ENCODE measurements at places on chromosomes 6 and 20.

- DNase-seq, result no peak
Measured at GRCh38 chr20:44024820-44025580, 110.3 kb downstream of the TOX2 start.

DNA sequence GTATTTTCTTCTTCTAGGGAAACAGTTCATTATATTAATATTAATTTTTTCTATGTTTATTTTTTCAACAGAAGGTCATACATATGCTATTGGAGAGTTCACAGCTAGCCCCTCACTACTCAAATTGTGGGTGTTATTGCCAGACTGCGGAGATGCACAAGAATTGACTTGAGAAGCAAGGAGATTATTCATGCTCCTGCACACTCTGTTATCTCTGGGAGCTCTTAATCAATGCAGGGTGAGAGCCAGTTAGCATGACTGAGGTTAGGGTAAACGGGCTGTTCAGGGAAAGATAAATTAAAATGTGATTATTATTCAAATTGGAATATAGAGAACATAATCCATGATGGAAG lies 48.9 kb upstream of the DEFB112 start:
- no peak for DNase-seq

- DNase-seq, result no peak
Measured at GRCh38 chr6:37115236-37115895, 54.6 kb upstream of the PIM1 start.

- DNase-seq, result peak; percentile 12
Measured at GRCh38 chr6:143232849-143233248, 172.2 kb downstream of the AIG1 start.

DNA sequence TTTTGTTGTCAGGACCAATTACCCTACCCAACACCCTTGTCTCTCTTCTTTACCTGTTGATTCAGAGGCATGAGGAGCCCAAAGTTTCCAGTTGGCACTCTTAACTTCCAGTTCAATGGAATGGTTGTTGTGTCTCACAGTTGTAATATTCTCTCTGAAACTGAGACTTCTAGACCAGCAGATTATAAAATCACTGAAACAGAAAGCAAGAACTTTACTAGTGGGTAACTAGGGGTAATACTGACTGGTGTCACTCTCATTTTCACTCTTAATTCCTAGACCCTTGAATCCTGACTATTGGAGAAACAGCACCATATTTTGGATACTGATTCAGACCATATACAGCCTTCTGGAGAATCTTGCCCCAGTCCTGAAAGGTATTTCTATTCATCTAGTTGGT lies 140.2 kb upstream of the MMS22L start:
- no peak for DNase-seq

DNA sequence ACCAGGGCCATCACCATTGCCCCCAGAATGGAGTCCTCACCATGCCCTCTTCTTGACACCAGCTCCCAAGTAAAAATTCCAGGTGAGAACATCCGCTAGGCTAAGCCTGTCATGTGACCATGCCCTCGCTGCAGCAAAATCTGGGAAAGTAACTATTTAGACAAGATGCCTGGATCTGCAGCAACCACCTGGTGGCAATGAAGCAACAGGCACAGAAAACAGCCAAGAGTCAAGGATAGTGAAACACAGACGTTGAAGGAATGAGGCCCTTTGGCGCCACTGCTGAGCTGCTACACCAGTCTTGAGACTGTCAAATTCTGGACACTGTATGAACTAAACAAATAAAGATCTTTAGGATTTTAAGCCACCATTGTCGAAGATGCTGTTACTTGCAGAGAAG lies 30.1 kb upstream of the TGM6 start:
- no peak for DNase-seq

GRCh38 chr6:154868143-154868594 lies 126.9 kb upstream of the TIAM2 start:
- DNase-seq, result no peak

- peak; percentile 7 for DNase-seq
Measured at GRCh38 chr20:63577317-63577894, 3.4 kb upstream of the HELZ2 start.

DNA sequence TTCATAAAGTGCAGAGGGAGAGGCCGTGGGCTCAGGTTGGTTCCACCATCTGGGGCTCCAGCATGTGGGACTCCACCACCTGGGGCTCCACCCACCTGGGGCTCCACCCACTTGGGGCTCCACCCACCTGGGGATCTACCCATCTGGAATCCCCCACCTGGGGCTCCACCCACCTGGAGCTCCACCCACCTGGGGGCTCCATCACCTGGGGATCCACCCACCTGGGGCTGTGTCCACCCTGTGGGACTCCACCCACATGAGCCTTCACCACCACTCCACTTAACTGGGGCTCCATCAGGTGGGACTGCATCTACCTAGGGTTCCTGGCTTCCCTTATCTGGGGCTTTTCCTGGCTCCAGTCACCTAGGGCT lies 226.0 kb upstream of the CDYL start:
- no peak for DNase-seq

- no peak for DNase-seq
Measured at GRCh38 chr6:79783670-79784394, 152.7 kb downstream of the SH3BGRL2 start.

DNA sequence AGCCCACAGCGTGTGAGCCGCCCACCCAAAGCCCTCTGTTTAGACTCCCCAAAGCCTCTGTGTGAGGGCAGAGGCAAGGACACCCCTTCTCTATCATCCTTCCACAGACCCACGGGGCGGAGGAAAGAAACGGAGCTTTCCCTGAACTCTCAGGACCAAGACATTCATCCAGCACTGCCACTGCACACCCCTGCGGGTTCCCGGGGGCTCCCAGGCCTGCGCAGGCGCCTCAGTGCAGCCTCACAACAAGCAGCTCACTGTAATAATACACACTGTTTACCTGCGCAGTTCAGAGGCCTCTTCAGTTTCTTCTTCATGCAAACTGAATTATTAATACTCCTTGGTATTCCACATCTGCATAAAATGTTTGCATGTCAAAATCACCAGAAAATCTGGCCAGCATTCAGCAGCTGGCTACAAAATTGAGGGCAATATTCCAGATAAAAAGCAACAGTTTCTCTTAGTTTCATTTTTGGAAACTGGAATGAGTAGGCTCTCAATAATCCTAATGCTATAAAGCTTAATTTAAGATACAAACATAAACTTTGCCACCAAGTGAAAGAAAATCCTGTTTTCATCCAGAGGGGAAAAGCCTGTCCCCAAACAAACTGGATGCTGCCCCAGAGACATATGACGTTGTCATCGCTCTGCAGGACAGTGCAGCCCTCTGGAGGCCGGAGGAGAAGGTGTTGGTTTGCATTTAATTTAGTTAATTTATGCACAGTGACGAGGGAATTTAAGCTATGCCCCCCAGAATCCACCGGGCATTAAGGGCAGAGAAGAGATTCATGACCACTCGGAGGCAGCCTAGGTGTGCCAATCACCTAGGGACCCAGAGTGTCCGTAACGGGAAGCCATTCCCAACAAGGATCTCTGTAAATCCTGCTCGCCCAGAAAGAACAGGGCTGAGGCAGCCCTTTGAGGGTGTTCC lies 45.3 kb downstream of the NINL start:
- peak; percentile 6 for DNase-seq

DNA sequence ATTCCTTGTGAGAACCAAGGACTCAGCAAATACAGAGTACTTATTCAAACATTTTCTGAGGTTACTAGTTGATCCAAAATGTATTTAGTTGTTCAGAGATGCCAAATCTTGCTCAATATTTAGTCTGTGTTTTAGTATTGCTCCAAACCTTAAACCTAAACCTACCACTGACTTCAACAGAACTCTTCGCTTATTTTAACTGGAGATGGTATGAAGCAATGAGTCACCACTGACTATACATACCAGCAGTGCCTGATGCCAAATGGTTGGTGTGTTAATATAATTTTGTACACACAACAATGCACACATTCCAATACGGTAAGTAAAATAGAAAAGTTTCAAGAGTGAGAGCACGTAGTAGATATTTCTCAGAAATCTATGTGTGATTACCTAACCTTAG lies 1.9 kb upstream of the SPTLC3 start:
- no peak for DNase-seq

DNA sequence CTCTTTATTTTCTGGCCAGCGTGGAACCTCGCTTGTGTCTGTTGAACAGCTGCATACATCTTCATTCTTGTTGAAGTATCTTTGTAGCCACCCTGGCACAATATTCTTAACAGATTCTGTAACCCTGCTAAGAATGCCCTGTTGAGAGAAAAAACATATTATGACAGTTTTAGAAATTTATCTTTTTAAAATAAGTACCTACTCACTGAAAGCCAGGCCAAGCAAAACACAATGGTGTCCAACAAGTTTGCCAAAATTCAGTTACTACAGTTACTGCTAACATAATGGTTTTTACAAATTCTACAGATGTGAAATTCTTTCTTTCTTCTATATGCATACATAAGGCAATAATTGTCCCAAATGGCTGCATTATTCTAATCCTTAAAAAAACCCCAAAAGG lies 18.2 kb downstream of the NUP153 start:
- no peak for DNase-seq

- DNase-seq, result no peak
Measured at GRCh38 chr6:140581601-140582000, 1207.2 kb upstream of the CITED2 start.

DNA sequence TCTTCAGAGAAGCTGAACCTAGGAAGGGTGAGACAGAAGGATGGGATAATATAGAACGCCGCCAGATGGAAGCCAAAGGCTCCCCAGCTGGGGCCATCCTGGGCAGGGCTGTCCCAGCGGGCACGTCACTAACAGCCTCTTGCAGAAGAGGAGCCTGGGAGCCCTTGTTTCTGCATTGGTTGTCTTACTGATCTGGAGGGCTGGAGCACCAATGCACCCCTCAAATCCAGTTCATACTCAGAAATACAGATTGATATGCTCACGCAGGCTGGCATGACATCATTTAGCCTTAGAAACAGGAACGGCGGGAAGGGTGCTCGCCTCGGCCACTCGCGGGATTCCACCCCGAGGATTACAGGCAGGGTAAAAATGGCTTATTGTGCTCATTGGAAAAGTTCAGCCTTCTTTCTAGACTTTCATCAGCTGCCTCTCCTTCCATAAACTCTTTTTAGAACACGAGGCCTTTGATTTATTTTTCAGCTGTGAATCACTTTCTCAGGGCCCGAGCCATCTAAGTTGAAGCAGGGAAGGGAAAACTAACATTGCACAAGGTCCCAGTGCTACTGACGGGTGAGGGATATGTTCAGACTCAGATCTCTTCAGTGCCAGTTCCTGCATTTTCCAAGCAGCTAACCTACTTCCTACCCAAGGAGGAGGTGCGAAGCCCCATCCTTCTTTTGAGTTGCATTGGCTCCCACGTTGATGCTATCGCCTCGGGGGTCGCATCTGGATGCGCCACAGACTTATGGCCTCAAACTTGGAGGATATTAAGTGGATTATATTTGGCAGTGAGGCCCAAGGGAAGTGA lies 82.3 kb downstream of the GMPR start:
- peak; percentile 85 for DNase-seq

GRCh38 chr6:150546457-150546856 lies 53.2 kb upstream of the PLEKHG1 start:
- DNase-seq, result no peak

Measured in DMS 273 treated with DMSO at 0.1 percent for 48 hours (cell line).